ENCODE measurements at places on chromosomes 13 and 19. TPM values are rescaled to one million over a fixed set of nuclear protein-coding genes. Genes with fewer than 3 reads are reported as not detected.

DNA sequence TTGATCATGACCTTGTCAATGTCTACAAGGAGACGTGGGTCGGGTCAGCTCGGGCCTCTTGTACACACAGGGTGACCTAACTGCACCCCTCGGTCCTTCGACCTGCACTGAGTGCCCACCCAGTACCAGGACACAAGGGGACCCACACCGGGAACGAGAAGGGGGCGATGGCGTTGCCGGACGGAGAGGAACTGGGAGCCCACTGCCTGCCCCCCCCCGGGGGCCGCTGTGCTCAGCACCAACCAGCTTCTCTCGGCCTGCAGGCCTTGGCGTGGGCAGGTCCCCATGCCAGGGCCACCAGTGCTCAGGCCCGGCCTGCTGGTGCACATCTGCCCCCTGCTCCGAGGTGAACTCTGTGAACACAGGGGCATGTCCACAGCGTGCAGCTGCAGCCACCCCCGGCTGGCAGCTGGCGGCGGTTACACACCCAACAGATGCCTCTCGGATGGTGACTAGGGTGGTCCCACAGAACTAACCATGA lies 14.1 kb downstream of the CFD start:
- no peak for DNase-seq

- no peak for DNase-seq
Observed at GRCh38 chr13:33544308-33544707, 258.8 kb upstream of the STARD13 start.

KLK11 gene
- 0.23 TPM for total RNA-seq

GRCh38 chr19:47024502-47024901 lies 4.9 kb downstream of the NPAS1 start:
- no peak for DNase-seq

ERICH6B gene
- total RNA-seq = not detected

ADAMTSL5 gene
- 5.0 TPM for total RNA-seq

ANKLE1 gene
- total RNA-seq = 2.2 TPM

CGB1 gene
- not detected for total RNA-seq

NKPD1 gene
- 1.1 TPM for total RNA-seq

GRCh38 chr13:59621773-59622172 lies 542.0 kb downstream of the DIAPH3 start:
- no peak for DNase-seq

DNA sequence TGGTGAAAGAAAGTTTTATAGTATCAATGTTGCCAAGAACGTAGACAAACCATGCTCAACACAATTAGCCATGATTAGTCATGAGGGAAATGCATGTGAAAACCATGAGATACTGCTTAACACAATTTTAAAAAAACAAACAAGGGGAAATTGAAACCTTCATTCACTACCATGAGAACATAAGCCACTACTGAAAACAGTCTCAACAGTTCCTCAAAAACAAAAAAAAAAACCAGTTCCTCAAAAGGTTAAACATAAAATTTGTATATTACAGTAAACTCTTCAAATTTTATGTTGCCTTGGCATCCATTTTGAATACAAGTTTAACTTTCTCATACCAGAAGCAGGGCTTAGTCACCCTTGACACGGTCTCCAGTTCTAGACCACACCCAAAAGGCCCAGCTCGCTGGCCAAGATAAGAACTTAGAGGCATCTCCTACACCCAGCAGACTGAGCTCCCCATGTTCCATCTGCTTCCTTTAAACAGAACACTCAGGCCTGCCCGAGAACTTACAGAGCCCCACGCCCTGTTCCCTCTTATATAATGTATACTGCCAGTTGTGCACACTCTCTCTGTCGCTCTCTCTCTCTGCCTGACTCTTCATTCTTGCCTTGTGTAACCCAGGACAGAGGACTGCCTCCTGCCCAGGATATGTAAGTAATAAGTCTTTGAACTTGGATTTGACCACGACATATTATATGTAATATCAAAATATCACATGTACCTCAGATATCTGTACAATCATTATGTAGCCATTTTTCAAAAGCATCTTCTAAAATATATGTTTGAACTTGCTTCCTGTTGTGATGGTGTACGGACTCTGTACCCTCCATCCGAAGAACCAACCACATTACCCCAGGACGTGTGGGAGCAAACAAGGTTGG lies 67.4 kb downstream of the STK24 start:
- peak; percentile 74 for DNase-seq

GRCh38 chr13:21121616-21122015 lies 54.7 kb downstream of the SKA3 start:
- no peak for DNase-seq

- DNase-seq = no peak
Observed at GRCh38 chr19:30144802-30145201, 202.8 kb downstream of the URI1 start.

LYPD5 gene
- total RNA-seq = 0.35 TPM

OR7C1 gene
- total RNA-seq = not detected
